ENCODE measurements at places on chromosomes 3 and 15.

DNA sequence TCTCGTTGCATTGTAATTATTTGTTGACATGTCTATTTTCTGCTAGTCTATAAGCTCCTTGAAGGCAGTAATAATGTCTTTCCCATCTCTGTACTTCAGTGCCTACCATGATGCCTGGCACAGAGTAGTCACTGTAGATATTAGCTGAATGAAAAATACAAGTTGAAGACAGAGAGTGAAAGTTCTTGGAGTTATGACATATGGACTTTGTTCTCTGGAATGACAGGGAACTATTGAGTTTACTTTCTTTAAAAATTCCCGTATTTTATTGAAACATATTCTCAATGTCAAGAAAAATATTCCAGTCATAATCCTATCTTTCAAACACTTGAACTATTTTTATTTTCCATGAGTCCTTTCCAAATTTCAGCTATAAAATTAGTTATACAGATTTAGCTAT, 3.0 kb downstream of the BLM start:
- no peak for DNase-seq

GRCh38 chr3:104291878-104292277, 1074.8 kb upstream of the ALCAM start:
- DNase-seq: no peak

DNA sequence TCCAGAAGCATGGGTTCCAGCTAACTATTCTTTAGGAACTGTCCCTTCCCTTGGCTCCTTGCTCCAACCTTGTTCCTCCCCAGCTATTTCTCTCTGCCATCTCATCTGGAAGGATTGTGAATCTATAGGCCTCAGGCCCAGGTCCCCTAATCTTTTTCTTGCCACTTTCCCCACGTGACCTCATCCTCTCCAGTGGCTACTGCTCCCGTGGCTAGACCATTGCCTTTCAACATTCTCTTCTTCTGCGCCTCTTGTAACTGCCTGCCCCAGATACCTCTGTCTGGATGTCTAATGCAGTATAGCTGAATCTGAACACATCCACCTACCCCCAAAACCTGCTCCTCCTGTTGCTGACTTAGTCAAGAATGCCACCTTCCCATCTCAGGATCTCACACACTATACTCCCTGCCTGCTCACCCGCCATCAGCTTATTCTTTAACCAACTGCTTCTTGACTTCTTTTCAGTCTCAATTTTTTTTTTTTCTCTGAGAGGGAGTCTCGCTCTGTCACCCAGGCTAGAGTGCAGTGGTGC, 5.2 kb downstream of the GPX1 start:
- DNase-seq: no peak

DNA sequence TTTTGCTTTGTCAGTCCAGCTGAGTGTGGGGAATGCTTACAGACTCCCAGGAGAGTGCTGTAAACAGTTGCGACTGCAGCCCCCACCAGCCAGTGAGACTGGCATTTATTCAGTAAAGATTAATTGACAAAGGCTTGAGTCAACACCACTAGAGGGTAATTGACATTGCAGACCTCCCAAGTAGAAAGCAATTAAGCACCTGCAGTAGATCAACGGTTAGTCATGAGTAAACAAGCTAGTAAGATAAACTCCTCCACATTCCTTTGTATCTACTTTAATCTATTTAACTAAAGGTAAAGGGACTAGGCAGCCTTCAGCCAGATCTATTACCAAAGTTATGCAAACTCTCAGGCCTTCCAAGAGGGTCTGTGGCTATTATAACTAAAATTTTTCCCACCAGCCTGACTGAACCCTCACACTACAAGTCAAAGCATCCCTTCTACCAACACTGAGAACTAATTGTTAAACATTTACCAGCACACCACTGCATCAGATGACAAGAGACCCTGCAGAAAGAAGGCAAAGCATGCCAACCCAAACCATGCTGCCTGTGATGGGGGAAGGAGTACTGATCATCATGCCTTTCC, 30.5 kb upstream of the GALNT15 start:
- DNase-seq: no peak

DNA sequence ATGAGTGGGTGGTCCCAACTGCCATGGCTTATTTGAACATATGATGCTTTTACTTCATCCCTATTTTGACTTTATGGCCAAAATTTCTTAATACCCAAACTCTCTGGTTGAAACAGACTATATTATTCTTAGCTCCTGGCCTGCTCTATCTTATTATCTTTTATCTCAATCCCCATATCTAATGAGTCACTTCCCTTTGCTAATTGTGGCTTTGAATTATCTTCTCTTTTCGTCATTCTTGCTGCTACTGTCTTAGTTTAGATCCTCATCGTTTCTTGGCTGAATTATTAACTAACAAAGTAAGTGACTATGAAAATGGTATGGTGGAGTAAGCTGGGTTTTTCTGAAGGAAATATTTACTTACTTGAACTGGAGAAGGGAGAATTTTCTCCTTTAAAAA, 28.2 kb upstream of the DNAJC19 start:
- no peak for DNase-seq

- no peak for DNase-seq
Measured at GRCh38 chr3:52092271-52092660, 35.9 kb upstream of the DUSP7 start.

DNA sequence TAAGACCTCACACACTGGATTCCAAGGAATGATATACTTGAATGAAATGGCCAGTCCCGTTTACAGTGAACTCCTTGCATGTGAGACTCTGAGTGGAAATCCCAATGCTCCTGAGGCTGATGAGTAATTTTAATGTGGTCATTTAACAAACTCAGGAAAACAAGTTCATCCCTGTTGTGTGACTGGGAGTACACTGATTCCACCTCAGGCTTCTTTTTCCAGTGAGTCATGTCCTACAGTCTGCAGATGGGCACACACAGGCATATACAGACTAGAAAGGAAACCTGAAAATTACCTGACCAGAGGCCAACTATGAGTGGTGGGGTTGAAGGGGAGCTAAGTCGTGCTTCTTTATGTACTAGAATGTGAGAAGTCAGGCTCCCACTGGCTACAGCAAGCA, 5.8 kb downstream of the SQOR start:
- no peak for DNase-seq

DNA sequence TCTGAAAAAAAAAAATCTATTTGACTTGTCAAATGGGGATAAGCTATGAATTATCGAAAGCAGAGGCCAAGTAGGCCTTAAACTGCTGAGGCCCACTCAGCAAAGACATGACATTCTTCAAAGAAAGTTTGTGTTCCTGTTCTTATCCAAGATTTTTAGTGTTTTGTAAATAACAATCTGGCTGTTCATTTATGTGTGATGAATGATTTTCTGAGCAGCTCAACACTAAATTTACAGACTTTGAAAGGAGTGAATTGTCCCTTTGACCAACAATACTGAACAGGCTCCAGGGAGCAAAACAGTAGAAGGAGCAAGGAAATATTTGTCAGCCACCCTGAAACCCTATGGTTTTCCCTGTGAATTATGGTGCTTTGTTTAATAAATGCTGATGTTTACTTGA, 512.6 kb upstream of the NAALADL2 start:
- no peak for DNase-seq

GRCh38 chr15:90864507-90864906, 3.9 kb upstream of the FURIN start:
- DNase-seq: no peak

GRCh38 chr15:80275961-80276360, 23.9 kb upstream of the CTXND1 start:
- no peak for DNase-seq

GRCh38 chr15:48380198-48380597, 49.0 kb downstream of the DUT start:
- no peak for DNase-seq

DNA sequence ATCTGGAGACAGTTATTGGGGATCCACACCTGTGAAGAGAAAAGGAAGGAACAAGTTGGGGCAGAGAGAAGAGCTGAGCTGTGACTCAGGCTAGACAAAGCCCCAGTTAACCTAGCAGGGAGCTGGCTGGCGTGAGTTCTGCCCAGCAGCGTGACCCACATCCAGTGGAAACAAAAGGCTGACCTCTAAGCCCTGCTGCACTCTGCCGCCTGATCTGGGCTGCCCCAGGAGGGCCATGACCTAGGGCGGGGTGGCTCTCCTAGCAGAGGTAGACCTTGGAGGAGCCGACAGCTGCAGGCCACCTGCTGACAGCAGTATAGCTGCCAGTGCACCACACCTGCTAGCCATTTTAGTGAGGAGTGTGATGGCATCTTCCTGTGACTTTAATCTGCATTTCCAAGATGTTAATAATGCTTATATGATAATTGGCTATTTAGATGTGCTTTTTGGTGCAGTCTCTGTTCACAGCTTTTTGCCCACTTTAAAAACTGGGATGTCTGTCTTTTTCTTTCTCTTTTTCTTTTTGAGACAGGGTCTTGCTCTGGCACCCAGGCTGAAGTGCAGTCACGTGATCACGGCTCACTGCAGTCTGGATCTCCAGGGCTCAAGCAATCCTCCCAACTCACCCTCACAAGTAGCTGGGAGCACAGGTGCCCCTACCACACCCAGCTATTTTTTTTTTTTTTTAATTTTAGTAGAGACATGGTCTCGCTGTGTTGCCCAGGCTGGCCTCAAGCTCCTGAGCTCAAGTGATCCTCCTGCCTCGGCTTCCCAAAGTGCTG, 78.1 kb downstream of the LSM3 start:
- DNase-seq: no peak

DNA sequence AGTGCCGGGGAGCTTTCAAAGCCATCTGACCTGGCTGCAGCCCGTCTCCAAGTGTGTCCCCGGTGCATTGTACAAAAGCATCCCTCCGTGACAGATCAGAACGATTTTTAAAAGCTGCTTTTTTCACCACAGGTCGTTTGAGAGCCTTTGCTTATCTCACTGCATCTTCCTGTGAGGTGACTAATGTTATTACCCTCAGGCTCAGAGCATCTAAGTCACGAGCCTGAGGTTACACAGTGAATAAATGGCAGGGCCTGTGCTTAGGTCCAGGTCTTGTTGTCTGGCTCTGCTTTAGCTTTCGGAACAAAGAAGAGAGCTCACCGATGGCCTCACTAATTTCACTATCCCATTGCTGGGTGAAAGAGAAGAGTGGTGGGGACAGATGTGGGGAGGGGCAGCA, 83.3 kb downstream of the SEC22A start:
- no peak for DNase-seq

DNA sequence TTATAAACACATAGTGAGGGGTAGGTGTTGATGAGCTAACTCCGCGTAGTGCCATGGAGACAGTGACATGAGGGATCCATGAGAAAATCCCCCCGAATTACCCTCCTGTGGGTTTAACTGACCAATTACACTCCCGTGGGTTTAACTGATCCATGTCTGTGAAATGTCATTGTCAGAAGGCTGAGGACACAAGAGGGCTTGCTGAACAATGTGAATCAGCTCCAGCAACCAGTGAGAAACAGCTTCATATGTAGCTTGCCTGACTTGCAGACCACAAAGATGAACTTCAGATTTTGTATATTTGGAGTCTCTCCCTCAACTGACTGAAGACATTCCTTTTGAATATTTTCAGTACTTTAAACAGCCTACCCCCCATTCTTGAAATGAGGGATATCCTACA, 144.9 kb downstream of the FBN1 start:
- no peak for DNase-seq

DNA sequence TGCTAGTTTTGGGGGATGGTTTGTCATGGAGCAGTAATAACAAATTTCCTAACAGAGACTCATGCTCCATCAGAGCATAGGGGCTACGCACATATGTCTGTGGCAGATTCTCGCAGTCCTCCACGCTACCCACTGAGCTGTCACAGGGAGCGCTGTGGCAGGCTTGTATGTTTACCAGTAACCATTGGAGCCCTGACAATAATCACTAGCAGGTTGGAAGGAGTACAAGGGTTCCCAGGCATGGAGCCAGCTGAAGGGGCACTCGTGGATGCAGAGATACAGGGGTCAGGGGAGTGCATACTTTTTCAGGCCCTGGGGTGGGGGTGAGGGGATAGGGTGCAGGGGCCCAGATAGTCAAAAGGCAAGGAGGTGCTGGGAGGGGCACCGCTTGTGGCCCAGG, 7.9 kb upstream of the GP9 start:
- DNase-seq: no peak

DNA sequence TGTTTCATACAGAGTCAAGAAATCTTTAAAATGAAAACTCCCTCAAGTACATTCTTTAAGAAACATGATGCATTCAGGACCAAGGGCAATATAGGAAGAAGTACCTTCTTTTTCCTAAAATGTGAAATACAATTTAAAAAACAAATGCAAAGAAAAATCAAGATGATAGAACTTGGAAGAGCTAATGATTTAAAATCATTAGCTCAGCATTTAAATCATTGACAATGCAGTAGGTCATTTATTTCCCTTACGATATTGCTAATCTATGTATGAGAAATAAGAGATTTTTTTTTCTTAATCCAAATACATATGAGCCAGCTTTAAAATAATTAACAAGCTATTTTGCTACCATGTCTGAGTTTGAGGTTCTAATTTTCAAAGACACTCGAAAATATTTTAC, 105.5 kb downstream of the HHLA2 start:
- no peak for DNase-seq

DNA sequence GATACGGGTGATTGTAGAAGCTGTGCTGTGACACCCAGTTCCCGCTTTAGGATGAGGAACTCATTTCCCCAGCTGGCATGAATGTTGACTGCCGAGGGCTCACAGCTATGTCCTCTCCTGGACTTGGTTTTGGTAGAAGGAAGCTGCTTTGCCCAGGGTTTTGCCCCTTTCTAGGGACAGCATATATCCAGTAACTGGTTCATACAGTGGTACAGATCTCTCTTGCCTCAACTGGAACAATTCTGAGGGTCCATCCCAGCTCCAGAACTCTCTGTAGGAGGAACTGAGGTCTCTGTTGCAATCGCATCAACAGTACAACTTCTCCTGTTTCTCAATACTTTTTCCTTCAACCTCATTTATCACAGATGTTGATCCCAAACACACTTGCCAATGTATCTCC, 54.5 kb upstream of the FNDC3B start:
- DNase-seq: no peak

DNA sequence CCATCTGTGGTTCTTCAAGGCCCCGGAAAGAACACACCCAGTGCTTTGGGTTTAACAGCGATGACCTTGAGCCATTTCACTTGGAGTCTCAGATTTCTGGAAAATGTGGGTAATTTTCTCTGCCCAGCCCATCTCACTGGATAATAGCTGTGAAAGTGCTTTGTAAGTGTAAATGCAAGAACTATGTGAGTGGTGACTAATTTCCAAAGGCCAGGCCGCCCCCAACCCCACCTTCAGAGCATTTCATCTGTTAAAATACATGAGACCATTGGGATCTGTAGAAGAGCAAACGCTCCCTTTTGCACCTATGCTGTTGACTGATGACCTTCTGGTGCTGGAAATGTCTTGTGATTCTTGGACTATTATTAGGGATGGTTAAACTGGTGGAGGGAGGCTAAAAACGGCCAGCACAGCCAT, 196.8 kb upstream of the LPP start:
- no peak for DNase-seq

- no peak for DNase-seq
Measured at GRCh38 chr3:13638927-13639326, 90.0 kb downstream of the FBLN2 start.

Measured in omental fat pad (tissue), 4 donors.